ENCODE measurements at places on chromosomes 2 and 18.

DNA sequence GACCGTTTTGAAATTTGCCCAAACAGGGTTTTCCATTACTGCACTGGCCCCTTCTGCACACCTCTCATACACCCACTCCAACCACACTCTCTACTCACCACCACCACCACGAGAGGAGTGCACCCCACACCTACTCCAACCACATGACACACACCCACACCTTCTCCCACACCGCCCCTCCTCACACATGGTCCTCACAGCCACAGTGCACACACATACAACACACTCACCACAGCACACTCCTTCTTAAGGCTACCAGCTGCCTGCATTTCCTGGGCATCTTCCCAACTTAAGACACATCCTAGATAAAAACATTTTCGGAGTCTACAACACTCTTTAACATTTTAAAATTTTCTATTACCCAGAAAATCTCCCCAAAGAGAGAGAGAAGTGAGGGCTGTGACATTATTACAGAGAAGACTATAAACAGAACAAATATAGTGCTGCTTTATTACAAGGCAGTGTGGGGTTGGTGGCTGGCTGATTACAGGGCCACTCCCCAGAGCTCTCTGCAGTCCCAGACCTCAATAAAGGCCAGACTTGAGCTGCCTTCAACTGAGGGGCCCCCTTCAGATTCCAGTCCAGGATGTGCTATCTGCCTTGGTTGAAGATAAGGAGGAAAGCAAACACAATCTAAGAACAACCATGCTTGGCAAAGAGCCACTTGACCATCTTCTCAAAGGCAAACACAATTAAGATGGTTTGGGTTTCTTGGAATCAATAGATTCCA, 36.1 kb downstream of the NHEJ1 start:
- DNase-seq, result no peak

- DNase-seq, result no peak
Observed at GRCh38 chr2:101130081-101130480, 21.1 kb downstream of the TBC1D8 start.

DNA sequence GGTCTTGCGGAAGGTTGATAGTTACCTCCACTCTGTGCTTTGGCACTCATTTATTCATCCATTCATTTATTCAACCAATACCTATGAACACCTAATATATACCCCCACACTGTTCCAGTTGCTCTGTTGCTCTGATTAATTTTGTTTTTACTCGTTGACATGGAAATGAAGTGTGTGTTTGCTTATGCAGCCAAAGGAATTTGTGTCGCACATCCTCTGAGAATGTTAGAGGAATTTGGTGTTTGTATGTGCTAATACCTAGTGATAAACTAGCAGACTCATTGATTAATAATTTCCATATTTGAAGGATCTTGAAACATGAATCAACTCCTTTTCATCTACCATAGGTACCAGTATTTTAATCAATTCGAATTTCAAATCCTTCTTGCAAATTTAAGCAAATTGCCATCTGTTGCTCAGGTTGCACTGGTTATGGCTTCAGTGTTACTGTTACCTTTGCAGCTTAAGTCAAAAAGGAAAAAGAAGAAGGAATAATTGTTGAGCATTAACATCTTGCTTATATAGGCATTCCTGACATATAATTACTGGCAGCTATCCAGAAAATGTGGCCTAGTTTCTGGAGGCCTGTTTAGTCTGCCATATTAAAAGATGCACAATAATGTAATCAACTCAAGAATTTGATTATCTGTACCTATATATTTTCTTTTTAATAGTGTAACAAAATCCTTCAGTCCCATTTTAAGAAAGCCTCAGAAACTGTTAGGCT, 25.7 kb upstream of the CRIM1 start:
- no peak for DNase-seq

GRCh38 chr2:239865059-239865639, 160.0 kb downstream of the NDUFA10 start:
- DNase-seq, result no peak

DNA sequence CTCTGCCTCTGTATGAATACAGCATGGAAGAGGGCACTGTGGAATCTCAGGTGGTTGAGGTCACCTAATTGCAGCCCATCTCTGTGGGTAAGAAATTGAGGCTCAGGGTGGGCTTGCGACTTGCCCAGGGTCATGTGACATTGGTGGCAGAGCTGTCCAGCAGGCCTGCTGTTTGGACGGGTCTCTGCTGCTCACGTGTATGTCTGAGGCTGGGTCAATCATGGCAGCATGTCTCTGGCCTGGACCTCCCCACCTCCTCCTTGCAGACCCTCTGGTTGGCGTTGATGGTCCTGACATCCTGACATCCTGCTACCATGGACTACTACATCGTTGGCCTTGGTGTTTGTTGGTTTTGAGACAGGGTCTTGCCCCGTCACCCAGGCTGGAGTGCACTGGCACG, 64.3 kb upstream of the HPCAL1 start:
- no peak for DNase-seq

- peak; percentile 28 for DNase-seq
Observed at GRCh38 chr18:45874491-45875184, 49.2 kb downstream of the SIGLEC15 start.

DNA sequence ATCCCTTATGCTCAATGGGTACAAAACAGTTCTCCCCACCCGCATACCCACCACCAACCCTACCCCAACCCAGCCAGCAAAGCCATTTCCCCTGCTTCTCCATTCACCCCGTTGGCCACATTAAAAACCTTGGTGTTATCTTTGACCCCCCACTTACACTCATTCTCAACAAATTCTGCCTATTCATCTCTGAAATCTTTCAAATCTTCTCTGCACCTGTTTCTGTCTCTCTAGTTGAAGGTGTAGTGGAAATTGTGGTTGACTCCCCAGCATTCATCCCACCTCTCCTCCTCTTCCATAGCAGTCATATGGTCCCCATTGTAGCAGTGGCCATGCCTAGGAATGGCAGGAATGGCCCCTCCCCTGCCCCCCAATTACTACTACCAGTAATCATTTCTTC, 20.5 kb upstream of the TET3 start:
- no peak for DNase-seq

DNA sequence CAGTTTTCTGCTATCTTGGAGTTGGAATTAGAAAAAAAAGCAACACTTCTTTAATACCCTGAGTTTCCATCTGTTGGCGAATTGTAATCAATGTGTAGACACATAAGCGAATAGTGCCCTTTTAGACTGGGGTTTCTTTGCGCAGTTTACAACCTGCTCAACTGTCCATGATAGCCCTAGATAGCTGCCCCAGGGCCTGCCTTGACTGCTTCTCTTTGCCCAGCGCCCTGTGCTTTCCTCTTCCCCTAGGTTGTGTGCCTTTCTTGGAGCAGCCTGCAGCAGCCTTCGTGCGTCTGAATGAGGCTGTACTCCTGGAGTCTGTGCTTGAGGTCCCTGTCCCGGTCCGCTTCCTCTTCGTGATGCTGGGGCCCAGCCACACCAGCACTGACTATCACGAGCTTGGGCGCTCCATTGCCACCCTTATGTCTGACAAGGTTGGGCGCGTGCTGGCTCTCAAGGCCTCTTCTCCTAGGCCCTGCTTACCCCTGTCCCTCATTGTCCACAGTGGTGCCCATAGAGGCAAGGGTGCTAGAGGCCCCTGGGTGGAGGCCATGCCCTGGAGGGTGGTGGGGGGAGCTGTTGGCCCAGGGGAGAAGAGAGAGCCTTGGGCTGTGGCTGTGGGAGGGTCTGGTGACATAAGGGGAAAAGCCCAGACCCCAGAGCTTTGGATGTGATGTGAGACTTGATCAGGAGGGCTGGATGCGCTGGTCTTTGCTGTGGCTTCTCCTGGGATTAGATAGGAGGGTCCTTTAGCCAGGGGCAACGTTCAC, 6.9 kb downstream of the SLC4A3 start:
- DNase-seq, result no peak

DNA sequence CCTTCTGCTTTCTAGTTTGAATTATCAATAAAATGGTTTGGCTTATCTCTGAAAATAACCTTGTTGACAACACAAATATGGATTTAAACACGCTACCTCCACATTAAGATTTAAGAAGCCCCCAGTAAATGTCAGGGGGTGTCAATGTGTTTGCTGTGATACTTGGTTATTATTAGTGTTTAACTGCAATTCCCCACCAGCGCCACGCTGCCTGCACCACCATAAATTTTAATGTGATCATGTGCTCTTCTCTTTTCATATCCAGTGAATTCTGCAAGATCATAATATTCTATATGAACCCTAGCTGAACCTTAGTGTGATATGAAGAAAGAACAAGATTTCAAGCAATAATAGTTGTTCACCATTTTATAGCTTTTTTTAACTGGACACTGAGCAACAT, 330.7 kb downstream of the AGPS start:
- no peak for DNase-seq

DNA sequence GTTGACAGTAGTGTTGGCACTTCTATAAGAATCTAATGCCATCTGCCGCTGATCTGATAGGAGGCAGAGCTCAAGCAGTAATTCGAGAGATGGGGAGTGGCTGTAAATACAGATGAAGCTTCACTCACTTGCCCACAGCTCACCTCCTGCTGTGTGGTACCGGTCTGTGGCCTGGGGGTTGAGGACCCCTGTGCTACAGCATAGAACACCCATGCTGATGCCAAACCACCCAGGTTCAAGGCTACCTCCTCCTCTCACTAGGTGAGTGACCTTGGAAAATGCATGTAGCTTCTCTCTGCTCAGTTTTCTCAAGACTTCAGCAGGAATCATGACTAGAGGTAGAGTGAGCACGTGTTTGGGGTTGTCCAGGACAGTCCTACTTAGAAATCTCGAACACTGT, 263.4 kb downstream of the SH3BP4 start:
- DNase-seq, result no peak

- DNase-seq, result no peak
Observed at GRCh38 chr2:66346231-66346664, 88.7 kb upstream of the MEIS1 start.

DNA sequence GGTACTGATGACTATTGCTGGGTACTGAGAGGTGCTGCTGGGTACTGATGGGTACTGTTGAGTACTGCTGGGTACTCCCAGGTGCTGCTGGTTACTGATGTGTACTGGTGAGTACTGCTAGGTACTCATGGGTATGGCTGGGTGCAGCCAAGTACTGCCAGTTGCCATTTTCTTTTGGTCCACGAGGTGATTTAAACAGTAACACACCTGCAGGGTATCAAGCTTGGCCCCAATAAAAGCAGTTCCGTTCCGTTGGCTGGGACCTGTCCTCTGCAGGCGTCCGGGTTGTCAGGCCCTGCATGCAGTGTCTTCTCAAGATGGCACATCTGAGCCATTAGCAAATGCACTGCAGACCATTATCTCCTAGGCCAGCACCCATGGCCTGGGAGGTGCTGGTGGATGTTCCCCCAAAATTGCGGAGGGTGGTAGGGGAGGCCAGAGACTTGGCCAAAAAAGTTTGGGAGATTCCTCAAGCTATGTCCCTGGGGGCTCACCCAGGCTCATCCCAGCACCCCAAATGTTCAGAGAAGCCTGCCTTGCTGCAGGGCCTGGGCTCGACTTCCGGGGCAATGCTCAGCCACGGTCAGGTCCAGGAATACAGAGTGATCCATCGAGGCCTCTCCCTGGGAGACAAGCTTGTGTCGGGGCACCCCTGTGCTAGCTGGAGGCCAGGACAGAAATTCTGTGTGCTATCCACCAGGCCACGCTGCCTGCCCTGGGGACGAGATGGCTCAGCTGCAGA, 165.2 kb downstream of the TWIST2 start:
- no peak for DNase-seq

GRCh38 chr2:63058921-63059792, 8.5 kb downstream of the OTX1 start:
- no peak for DNase-seq

All from activated gamma-delta T cell treated with anti-CD3 and anti-CD28 coated beads, Interleukin-2, amount 50 U/mL, for 16 hours (primary cell).